ENCODE measurements at places on chromosomes 5 and 9.

GRCh38 chr5:10017786-10018185 lies 231.9 kb downstream of the ATPSCKMT start:
- no peak for DNase-seq

DNA sequence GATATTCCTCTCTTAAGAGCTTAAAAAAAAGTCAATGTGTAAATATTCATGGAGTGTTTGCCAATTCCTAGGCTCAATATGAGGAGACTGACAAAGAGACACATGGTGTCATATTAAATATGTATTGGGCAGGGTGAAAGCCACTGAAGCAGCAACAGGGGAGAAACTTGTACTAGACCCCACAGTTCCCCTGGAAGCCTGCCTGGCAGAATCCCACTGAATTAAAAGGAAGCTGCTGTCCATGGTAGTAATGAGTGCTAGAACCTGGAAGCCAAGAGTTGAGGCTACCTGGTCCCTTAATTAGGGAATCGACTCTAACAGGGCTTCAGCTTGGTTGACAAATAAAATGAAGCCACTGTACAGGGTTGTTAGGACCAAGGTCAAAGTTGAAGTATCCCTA lies 129.4 kb upstream of the GPR151 start:
- no peak for DNase-seq

- DNase-seq: no peak
These were observed 72.9 kb upstream of the GGTA1 start for GRCh38 chr9:121572581-121572980.

DNA sequence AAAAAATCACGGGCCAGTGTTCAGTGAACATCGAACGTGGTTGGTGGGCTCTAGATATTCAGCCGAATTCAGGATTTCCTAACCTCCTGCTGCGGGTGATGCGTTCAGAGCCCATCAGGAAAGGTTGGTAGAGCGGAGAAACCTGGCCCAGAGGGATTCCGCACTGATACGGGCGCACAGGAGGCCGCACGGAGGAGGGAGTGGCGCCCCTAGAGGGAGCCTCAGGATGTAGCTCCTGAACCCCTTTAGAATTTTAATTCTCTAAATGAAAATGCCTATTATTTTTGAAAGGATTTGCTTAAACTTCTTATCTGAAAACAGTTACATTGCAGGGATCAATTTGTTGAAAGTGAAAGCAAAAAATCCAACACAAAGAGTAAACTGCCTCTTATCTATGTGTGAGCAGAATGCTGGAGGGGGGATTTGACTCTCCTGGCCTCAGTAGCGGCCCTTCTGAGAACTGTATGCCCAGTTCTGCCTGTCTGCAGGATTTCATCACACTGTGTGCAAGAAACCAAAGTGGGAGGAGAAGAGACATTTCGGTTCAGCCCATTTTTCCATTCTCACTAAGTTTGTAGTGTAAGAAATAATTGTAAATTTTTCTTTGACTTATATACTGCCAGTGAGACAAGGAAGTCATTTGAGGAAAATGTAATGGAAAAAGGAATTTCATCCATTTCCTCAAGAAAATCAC lies 75.9 kb downstream of the TENT4A start:
- no peak for DNase-seq

All from Jurkat, Clone E6-1 (cell line).